ENCODE measurements at places on chromosomes 7 and 10.

DNA sequence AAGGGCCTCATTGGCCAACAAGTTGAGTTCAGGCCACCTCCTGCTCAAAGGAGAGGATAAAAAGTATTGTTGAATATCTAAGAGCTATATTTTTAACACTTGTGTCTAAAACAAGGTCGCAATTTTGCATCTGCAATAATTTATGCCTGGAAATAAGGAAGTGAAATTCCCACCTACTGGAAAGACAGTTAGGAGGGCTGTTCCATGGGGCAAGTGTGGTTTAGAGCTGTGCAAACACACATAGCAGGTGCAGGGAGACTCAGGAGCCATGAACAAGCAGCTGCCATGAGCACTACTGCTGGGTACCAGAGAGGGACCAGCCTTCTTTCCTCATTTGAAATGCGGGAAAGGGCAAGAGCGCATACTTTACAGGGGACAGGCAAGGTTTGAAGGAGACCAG is 35.5 kb upstream of the IKZF1 start:
- no peak for DNase-seq

- DNase-seq, result no peak
These were observed 1.1 kb downstream of the EPHA1 start for GRCh38 chr7:143407287-143408251.

DNA sequence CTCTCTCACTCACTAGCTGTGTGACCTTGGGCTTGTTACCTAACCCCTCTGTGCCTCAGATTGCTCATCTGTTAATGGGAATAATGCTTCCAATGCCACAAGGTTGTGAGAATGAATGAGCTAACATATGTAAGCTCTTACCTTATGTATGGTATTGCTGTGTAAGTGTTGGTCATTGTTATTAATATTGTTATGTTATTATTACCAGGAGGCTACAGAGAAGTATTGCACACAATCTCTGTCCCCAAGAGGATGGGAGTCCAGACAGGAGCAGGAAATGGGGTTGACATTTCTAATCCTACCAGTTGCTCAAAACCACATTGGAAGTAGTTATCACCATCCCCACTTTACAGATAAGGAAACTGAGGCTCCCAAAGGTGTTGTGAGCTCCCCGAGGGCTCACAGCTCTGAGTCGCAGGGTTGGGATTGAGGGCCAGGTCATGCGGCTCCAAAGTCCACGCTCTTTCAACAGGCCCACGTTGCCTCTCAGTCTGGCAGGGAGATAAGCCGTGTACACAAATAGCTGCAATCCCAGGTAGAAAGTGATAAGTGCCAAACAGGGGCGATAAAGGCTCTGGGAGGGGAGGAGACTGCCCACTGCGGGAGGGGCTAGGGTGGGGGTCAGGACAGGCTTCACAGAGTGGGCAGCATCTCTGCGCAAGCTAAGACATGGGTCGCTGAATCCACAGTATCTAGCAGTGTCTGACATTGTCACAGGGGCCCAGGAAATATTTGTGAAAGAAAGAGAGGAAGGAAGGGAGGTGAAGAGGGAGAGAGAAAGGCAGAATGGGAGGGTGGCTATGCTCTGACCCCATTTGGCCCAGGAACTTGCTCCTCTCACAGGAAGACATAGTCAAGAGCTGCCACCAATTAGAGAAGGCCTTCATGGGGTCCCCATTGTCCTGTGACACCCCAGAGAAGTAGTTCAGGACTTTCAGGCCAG is 9.6 kb upstream of the ZMIZ1 start:
- DNase-seq, result no peak

GRCh38 chr7:76409537-76409936 is at the start of gene SSC4D:
Gene SSC4D (minus strand): TSS chr7:76409697. CDS start chr7:76404439, 5,258 bp downstream.
- no peak for DNase-seq

- DNase-seq, result no peak
These were observed 11.2 kb upstream of the SLC35B4 start for GRCh38 chr7:134327896-134328295.
